ENCODE measurements at places on chromosomes 16 and 17.
A peak's percentile ranks its signal among the peaks of the same experiment; 100 is the strongest.

DNA sequence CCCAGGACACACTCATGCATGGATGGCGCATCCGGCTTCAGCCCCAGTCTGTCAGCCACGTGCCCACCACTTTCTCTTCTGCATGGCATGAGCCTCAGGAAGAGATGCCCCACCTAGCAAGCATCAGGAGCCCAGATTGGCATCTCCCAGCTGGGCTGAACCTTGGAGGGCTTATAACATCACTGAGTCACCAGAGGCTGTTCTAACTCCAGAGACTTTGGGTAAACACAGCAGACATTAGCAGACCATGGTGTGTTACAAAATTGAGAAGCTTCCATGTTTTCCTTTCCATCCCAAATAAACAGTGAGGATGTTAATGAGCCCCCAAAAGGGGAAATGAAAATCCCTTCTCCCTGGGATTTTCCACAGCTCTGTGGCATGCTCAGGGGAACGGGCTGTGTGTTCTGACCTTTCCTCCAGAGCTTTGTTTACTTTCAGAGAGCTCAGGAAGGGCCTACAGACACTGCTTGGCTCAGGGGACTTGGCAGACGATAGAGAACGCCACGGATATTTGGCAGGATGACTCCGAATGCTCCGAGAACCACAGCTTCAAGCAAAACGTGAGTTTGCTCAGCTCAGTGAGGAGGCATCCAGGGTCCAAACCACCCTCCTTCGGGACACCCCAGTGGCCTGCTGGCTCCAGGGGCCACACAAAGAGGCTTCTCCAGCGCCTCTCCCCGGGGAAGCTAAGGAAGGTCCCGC is 16.5 kb downstream of the GLP2R start:
- H3K27ac ChIP-seq: no peak overlapping the region
- no peaks in the 10 kb centered on the region for H3K4me1 ChIP-seq
- DNase-seq: no peak
- peaks cover 2% of the 10 kb centered on the region for H3K27me3 ChIP-seq
- no peak overlapping the region for H3K4me3 ChIP-seq

- no peak overlapping the region for H3K4me3 ChIP-seq
- H3K36me3 ChIP-seq: no peaks in the 10 kb centered on the region
- no peaks in the 10 kb centered on the region for H3K27me3 ChIP-seq
- no peak for DNase-seq
- no peak overlapping the region for H3K27ac ChIP-seq
These were observed 29.7 kb upstream of the KIF2B start for GRCh38 chr17:53792997-53793396.

DNA sequence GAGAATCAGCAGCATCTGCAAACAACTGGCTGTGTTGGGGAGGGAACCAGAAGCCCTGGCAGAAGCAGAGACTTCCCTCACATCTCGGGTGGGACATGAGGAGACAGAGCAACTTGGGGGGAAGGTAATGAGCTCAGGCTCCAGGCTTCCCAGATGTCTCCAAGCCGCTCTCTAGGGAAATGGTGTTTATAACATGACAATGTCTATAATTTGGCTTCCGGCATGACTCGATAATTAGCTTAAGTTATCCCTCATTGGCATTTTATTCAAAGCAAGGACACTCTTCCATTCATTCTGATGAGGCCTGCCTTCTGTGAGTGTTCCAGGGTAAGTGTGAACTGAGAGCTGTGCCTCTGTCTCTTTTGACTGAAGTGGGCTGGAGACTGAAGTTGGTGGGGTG is 14.7 kb upstream of the MLLT6 start:
- H3K27me3 ChIP-seq: peaks cover 5% of the 10 kb centered on the region
- no peaks in the 10 kb centered on the region for H3K4me1 ChIP-seq
- H3K27ac ChIP-seq: no peak overlapping the region
- no peak overlapping the region for H3K4me3 ChIP-seq
- no peak for DNase-seq
- H3K36me3 ChIP-seq: no peaks in the 10 kb centered on the region

DNA sequence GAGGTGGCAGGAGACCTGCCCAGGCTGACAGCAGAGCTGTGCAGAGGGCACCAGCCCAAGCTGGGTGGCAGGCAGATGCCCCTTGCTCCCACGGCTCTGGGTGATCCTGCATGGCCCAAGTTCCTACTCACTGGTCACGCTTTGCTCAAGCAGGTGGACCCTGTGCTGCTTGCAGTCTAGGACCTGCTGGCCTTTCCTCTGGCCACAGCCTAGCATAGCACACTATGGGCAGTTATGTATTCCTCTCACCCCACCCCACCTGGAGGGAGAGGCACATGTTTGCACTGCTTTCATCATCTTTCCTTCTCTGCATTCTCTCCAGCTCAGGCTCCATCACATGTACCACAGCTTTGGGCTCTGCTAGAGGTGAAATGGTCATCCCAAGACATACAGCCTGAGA is 19.6 kb upstream of the SREBF1 start:
- peaks cover 14% of the 10 kb centered on the region for H3K36me3 ChIP-seq
- DNase-seq: no peak

GRCh38 chr17:5581655-5582054 is 2.7 kb downstream of the NLRP1 start:
- no peak for DNase-seq
- no peak overlapping the region for H3K4me3 ChIP-seq
- H3K27me3 ChIP-seq: no peaks in the 10 kb centered on the region
- H3K27ac ChIP-seq: peak overlapping the region; percentile 66

DNA sequence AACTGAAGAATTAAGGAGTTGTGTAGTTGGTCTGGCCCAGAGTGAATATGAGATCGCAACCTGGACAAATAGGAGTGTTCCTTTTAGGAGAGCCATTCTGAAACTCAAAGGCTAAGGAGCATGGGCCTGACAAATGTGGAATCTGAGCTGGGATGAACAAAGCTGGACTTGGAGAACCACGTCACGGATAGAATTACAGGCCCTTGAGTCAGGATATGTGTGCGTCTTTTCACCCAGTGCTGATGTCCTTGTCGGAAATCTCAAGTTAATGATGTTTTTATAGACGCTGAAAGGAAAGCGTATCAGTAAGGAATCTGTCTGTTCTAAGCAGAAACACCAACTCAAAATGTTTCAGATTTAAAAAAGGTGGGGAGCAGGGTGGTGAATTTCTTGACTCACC is 173.8 kb upstream of the ZKSCAN2 start:
- no peaks in the 10 kb centered on the region for H3K4me1 ChIP-seq
- H3K36me3 ChIP-seq: no peaks in the 10 kb centered on the region
- H3K4me3 ChIP-seq: no peak overlapping the region

DNA sequence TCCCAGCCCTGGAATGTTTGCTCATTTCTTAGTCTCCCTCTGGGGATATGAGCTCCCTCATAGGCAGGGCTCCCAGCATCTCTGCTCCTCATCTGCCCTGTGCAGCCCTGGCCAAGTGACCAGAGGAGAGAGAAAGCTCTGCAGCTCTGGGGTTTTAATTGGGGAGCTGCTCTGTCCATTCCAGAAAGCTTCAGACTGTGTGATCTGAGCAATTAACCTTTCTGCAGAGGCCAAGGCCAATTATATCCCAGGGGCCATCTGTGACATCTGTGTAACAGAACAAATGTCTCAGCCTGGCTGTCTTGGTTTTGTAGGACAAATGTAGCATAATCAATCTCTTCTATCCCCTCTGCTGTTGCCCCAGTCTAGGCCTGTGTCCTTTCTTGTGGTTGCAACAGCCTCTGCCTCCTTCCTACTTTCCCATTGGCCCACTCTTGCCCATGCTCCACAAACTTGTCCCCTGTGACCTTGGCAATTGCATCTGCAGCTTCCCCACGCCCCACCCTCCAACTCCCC is 156.0 kb downstream of the GSG1L start:
- no peaks in the 10 kb centered on the region for H3K36me3 ChIP-seq
- no peaks in the 10 kb centered on the region for H3K27me3 ChIP-seq
- no peak for DNase-seq
- no peaks in the 10 kb centered on the region for H3K4me1 ChIP-seq
- H3K4me3 ChIP-seq: no peak overlapping the region
- no peak overlapping the region for H3K27ac ChIP-seq

DNA sequence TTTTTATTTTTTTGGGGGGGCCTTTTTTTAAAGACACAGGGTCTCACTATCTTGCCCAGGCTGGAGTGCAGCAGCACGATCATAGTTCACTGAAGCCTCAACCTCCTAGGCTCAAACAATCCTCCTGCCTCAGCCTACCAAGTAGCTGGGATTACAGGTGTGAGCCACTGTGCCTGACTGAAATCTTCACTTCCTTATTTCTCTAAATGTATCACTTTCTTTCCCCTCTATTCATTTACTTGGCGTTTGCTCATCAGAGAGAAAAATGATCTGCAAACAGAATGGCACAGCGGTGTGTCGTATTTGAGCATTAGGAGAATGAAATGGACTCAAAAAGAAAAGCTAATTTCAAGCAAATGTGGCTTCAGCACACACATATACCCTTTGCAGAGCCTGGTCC is 44.3 kb upstream of the CDH5 start:
- H3K27me3 ChIP-seq: no peaks in the 10 kb centered on the region
- DNase-seq: no peak
- H3K4me1 ChIP-seq: no peaks in the 10 kb centered on the region
- no peak overlapping the region for H3K27ac ChIP-seq
- H3K36me3 ChIP-seq: no peaks in the 10 kb centered on the region
- no peak overlapping the region for H3K4me3 ChIP-seq

GRCh38 chr16:85461022-85461813 is 151.9 kb upstream of the GSE1 start:
- no peak for DNase-seq
- H3K4me1 ChIP-seq: peaks cover 2% of the 10 kb centered on the region
- peaks cover 35% of the 10 kb centered on the region for H3K27me3 ChIP-seq
- no peak overlapping the region for H3K4me3 ChIP-seq
- no peaks in the 10 kb centered on the region for H3K36me3 ChIP-seq

DNA sequence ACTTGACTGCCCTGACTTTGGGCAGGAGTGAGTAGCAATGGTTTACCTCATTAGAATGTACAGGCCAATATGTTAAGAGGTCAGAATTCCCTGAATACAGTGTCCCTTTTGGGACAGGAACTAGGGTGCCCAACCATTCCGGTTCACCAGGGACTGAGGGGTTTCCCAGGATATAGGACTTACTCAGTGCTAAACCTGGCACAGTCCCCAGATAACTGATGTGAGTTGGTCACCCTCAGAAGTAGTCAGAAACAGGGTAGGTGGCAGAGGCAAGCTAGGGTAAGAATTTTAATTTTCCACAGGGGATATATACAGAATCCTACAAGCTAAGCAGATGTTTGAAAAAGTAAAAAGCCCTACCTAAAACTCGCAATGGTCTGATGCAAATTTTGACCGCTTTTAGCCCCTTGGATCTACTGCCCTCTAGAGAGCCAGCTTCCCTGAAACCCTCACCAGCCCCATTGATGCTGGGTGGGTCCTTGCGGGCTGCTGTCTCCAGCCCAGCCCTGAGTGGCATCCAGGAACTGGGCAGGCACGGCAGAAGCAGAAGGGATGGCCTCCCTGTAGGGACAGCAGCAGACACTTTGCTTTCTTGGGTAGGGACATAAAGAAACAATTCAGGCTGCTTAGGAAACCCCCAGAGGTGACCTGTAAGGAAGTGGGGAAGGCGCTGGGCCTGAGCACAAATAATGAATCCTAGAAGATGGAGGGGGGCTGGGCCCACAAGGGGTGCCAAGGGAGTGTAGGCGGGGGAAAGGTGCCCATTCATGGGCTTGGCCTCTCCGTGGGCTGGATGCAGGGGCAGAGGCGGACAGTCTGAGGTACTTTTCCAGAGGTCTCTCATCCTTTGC is 434.8 kb downstream of the SLC39A11 start:
- no peaks in the 10 kb centered on the region for H3K36me3 ChIP-seq
- H3K4me1 ChIP-seq: no peaks in the 10 kb centered on the region
- no peak overlapping the region for H3K27ac ChIP-seq
- H3K27me3 ChIP-seq: no peaks in the 10 kb centered on the region

DNA sequence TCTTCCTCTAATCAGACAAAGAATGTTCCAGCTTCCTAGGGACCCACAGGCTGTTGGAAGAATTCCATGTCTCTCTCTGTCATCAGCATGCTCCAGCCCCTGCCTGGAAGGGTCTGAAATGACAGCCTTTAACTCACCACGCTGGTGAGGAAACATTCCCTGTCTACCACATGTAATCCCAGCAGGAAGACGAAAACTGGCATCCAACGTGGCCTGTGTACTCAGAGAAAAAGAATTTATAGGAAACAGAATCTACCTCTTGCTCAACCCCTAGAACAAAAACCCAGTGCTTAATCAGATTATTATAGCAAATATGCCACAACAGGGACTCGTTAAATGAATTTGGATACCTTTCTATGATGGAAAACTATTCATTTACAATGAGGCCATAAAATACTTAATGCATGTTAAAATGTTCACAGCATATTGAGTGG is 147.3 kb upstream of the FOXF1 start:
- no peak overlapping the region for H3K27ac ChIP-seq
- DNase-seq: no peak
- peaks cover 11% of the 10 kb centered on the region for H3K27me3 ChIP-seq
- no peaks in the 10 kb centered on the region for H3K36me3 ChIP-seq
- H3K4me3 ChIP-seq: no peak overlapping the region
- no peaks in the 10 kb centered on the region for H3K4me1 ChIP-seq

GRCh38 chr17:70239391-70239826 is 70.1 kb downstream of the KCNJ2 start:
- H3K36me3 ChIP-seq: no peaks in the 10 kb centered on the region
- H3K27ac ChIP-seq: no peak overlapping the region
- H3K4me1 ChIP-seq: no peaks in the 10 kb centered on the region
- DNase-seq: no peak
- no peak overlapping the region for H3K4me3 ChIP-seq
- H3K27me3 ChIP-seq: peaks cover 3% of the 10 kb centered on the region

DNA sequence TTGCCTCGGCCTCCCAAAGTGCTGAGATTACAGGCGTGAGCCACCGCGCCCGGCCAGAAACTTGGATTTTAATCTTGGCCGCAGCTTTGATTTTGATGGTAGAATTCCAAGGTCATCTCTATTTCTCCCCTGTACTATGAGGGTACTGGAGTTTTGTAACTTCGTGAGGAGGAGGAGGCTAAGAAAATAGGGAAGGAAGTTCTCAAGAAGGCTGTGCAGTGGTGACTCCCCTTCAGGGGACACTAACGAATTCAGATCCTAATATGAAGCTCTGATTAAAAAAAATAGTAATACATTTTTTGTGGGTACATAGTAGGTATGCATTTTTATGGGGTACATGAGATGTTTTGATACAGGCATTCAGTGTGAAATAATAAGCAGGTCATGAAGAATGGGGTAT is 55.9 kb downstream of the LDHD start:
- DNase-seq: no peak
- H3K4me3 ChIP-seq: no peak overlapping the region
- H3K36me3 ChIP-seq: peaks cover 3% of the 10 kb centered on the region
- peaks cover 43% of the 10 kb centered on the region for H3K4me1 ChIP-seq
